Iris pigment epithelial cell (primary cell): ENCODE measurements at places on chromosomes 1 and 21.

GRCh38 chr1:93080179-93080823 lies 1.2 kb downstream of the MTF2 start:
- DNase-seq = peak; percentile 85

- DNase-seq = no peak
Measured at GRCh38 chr1:236258114-236258622, 23.6 kb downstream of the ERO1B start.

- no peak for DNase-seq
Measured at GRCh38 chr21:27301220-27301619, 334.3 kb upstream of the ADAMTS5 start.

- DNase-seq = no peak
Measured at GRCh38 chr21:16624479-16625118, 888.2 kb upstream of the CXADR start.

- no peak for DNase-seq
Measured at GRCh38 chr1:55352811-55353180, 137.6 kb upstream of the USP24 start.
